ENCODE measurements at places on chromosomes 6 and 20. TPM values are rescaled to one million over a fixed set of nuclear protein-coding genes. Genes with fewer than 3 reads are reported as not detected.

Gene CGA
- 0.18 TPM for polyA plus RNA-seq

Gene SPATA2
- 5.8 TPM for polyA plus RNA-seq

Gene GPANK1
- 18.3 TPM for polyA plus RNA-seq

Gene STXBP5
- polyA plus RNA-seq: 12.0 TPM

DNA sequence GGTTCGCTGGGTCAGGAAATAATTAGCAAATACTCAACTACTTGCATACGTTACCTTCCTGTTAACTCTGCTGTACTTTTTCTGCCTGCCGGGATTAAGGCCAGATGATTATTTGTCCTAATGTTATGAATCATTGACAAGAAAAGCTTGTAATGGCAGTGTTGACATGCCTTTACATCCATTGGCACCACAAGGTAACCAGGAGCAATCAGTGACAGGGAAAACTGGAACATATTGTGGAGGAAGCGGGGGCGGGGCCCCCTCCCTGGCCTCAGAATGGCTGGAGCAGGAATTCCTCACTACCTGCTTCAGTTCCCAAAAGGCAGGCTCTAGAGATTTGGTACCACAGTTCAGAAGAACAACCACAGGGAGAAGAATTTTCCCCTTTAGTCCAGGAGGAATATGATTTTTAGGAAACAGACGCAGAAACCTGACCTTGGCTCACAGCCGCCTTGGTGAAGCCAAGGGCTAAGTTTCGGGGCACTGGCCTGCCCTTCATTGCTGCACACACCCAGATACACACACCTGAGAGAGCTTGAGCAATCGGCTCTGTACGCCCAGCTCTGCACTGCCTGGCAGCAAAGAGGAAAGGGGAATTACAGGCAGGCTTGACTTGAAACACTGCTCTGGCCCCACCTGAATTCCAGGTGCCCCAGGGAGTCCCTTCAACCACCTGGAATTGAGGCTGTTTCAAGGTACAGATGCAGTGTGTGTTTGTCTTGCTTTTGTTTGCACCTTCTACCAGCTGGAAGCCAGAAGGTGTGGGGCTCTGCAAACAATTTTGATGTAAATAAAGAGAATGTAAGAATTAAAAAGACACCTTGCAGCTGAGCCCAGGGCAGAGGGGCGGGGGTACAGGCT is 89.8 kb downstream of the MYB start:
- no peak for DNase-seq

- DNase-seq: no peak
Observed at GRCh38 chr6:119173249-119174084, 95.0 kb upstream of the FAM184A start.

DNA sequence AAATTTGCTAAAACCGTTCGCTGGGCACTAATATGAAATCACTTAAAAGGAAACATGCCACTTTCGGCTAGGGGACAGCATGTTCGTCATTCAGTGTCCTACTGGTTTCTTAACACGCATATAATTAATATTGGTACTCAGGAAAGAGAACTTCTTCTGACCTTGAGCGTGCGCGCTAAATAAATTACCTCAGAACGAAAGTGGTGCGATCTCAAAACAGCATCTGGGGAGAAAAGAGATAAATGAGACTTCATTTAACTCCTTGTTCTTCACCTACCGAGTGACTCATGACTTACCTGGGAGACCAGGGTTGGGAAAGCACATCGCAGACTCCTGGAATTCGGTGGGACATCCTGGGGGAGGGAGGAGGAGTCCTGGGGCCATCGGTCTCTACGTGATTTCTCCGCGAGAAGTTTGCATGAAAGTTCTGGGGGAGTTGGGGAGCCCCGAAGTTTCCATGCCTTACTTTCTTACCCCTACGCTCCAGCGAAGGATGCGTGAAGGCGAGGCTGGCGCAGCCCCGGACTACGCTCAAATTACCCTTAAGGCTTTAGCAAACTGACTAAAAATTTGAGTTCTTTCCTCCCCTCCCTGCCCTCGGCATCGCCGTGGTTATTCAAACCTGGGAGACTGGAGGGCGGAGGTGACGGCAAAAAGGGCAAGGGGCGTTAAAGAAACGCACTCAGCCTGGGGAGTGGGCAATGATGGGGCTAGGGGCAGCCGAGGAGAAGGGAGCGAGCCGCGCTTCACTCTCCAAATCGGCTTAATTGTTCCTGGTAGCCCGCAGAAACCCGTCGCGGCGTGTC is 1.1 kb upstream of the BEND6 start:
- peak; percentile 29 for DNase-seq

DNA sequence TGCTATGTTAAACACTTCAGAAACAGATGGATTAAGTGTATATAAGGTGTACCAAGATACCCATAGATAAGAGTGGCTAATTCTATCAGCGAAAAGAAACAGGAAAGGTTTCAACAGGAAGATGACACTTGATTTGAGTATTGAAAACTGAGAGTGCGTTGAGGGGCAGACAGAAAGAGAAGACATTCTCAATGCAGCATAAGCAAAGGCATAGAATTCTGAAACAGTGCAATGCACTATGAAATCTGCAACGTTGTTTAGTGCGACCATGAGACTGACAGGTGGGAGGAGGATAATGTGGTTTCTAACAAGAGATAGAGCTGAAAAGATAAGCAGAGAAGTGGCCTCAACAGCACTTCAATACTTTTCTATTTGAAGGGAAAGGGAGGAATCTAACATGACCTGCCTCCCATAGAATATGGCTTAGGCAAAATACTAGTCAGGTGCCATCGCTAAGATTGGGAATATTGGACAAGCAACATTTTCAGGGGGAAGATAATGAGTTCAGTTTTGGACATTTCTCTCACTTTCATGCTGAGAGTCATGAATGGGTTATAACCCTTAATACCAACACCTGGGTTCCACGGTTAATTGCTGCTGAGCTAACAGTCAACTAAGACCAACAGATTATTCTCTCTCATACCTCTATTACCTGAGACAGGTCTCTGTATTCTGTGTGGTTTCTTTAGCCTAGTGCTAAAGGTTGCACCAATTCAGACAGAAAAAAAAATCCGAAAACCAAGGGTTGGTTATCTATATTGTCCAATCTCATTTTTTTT is 312.9 kb upstream of the ARID1B start:
- no peak for DNase-seq

DNA sequence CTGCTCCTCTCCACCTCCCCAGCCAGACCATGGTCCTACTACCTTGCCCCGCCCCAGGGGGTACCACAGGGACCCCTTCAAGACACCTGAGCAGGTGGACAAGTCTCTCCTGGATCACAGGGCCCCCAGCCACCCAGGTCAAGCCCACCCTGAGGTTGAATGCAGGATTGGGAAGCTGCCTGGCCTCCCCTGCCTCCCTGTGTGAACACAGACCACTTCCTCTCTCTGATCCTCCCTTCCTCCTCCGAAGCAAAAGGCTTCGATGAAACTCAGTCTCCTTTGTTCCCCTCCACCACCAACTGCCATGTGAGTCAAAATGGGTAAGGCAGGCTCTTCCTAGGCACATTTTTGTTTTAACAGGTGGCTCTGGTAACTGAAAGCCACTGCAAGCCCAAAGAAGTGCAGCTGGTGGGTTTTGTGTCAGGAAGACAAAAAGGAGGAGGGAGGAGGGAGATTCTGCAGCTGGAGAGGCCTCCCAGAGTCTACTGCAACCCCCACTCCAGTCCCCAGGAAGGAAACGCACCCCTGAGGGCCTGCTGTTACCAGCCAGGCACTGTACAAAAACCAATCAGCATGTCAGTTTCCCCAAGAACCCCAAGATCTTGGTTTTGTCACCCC is 5.4 kb downstream of the ADA start:
- no peak for DNase-seq

- DNase-seq: no peak
Observed at GRCh38 chr20:64205611-64206026, 41.4 kb downstream of the MYT1 start.

DNA sequence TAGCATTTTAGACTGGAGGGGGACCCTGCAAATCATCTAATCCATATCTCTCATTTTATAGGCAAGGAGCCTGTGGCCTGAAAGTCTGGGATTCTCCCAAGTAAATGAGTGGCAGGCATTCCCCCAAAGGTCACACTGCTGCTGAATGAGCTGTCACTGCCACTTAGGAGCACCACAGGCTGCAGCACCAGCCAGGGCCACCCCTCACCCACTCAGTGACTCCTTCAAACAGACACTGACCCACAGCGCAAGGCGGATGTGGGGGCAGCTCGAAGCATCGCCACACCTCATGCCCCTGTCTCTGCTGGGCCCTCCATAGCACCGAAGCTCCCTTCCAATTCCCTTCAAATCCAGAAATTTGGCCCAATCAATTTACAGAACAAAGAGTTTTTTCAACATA is 119.9 kb upstream of the ARID1B start:
- DNase-seq: no peak

- peak; percentile 87 for DNase-seq
Observed at GRCh38 chr20:32445539-32446273, 87.6 kb downstream of the ASXL1 start.

DNA sequence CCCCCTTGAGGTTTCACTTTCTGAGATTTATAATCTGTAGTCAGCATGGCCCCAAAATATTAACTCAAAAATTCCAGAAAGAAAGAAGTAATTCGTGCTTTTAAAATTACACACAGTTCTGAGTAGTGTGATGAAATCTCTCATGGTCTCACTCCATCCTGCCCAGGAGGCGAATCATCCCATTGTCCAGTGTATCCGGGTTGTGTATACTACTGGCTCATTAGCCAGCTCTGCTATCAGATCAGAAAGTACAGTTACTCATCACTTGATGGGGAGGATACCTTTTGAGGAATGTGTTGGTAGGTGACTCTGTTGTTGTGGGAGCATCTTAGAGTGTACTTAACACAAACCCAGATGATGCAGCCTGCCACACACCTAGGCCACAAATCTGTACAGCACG is 65.2 kb downstream of the CDC5L start:
- DNase-seq: no peak

- DNase-seq: no peak
Observed at GRCh38 chr6:99415446-99415845, 9.7 kb downstream of the PNISR start.

DNA sequence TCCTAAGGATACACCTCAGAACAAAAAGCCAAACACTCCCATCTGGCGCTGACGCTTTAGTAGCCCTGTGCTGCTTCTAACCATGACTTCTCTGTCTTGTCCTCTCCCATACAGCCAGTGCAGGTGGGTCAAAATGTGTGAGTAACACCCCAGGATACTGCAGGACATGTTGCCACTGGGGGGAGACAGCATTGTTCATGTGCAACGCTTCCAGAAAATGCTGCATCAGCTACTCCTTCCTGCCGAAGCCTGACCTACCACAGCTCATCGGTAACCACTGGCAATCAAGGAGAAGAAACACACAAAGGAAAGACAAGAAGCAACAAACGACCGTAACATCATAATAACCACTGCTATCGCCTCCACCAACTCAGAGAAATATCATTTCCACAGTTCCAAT is 1.4 kb downstream of the DEFB132 start:
- no peak for DNase-seq

- peak; percentile 71 for DNase-seq
Observed at GRCh38 chr20:50366270-50367103, 143.7 kb upstream of the PTPN1 start.

GRCh38 chr20:40592941-40593340 is 96.1 kb downstream of the MAFB start:
- DNase-seq: no peak

Data from SK-N-SH (cell line).